ENCODE measurements at places on chromosomes 16 and 17.
A peak's percentile ranks its signal among the peaks of the same experiment; 100 is the strongest.

GRCh38 chr17:35740997-35741931 lies 9.8 kb downstream of the RASL10B start:
- no peak for DNase-seq

DNA sequence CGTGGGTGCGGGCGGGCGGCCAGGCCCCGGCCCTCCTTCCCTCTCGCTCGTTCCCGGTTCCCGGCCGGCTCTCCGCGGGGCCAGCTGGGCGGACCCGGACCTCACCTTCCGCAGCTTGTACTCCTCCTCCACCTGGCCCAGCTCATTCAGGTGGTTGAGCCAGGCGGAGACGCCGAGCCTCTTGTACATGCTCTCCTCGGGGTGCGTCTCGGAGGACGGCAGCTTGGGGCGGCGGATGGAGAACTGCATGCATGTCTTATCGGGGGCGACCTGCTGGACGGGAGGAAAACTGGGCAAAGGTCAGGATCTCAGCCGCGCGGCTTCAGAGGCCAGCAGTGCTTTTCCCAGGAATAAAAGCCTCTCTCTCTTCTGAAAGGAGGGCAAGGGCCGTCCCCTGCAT lies 85.4 kb downstream of the TBC1D16 start:
- no peak for DNase-seq

DNA sequence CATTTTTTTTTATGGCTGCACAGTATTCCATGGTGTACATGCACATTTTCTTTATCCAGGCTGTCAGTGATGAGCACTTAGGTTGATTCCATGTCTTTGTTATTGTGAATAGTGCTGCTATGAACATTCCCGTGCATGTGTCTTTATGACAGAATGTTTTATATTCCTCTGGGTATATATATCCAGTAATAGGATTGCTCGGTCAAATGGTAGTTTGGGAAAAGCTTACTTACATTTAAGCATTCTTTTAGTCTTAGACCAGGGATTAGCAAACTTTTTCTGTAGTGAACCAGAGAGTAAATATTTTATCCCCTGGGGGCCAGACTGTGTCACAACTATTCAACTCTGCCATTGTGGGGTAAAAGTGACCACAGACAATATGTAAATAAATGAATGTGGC lies 40.2 kb downstream of the MED13 start:
- no peak for DNase-seq

DNA sequence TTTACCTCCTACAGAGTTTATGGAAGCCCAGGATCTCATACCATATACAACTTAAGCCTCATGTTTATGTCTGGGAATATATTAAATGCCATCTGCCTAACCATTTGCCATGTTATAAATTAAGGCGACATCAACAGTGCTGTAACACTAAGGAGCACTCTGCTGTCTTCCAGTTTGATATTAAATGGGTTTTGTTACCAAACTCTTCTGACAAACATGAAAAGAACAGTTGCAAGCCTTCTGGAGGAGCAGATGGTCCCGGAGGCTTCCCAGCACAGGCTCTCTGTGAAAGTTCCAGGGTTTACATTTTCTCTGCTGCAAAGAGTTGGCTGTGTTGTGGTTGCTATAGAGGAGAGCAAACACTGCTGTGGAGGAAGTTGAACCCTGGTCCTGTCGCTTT lies 545.3 kb upstream of the SALL1 start:
- no peak for DNase-seq

DNA sequence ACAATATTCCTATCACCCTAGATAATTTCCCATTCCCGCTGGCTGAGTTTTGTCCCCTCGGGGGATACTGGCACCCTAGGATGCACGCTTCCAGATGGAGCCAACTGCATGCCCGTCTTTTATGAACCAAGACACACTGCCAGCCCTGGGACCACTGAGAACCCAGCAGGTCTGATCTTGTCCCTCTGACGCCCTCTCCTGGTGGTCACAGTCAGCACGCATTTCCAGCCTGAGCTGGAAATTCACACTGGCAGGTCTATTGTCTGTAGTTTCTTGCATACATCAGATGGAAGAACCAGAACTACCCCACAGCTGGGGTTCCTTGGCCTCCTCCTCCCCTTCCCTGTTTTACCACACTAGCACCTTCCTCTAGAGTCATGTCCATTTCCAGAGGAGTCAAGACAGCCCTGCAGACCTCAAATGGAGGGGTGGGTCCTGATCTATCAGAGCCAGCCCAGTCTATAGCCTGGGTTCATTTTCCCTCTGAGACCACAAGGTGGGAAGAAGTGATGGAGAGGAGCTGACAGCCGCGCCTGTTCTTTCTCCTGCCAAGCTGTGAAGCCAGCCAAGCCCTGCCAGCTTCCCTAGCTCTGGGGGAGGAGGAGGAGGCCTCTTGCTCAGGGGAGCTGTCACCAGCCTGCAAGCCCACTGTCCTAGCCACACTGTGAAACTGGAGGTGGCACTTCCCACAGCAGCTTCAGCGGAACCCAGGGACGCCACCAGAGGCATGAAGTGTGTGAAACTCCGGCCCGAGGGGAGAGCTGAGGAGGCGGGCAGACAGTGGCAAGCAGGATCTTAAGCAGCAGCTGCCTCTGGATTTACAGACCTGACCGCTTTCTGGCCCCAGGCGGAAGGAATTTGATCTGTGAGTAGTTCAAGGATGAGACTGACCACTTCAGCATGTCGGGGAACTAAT lies 29.3 kb downstream of the MXRA7 start:
- DNase-seq, result peak; percentile 64

- DNase-seq, result no peak
Measured at GRCh38 chr16:53495325-53495724, 7.7 kb downstream of the AKTIP start.

- no peak for DNase-seq
Measured at GRCh38 chr16:10906914-10907756, 30.1 kb downstream of the CIITA start.

DNA sequence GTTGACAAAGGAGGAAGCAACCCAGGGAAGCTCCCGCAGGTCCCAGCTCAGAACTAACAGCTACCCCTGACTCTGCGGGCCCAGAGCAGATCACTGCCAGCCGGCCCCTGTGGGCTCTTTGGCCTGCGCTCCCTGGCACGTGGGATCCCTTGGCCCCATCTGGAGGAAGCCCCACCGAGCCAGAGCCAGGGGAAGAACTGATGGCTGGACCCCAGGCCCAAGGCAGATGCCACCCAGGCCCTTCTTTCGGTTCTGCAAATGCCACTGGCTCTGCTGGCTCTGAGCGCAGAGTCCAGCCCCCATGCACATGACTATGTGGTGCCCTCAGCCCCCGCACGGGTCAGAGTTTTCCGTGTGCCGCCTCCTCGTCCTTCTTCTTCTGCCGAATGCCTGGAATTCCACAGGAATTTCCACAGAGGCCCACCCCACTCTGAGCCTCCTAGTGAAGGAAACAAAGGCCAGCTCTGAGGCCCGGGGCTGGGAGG lies 35.8 kb upstream of the SNN start:
- DNase-seq, result peak; percentile 75

- DNase-seq, result peak; percentile 91
Measured at GRCh38 chr17:4948166-4948930, at the start of gene PFN1. Gene PFN1, minus strand, starts transcription at chr17:4948530. Its CDS starts 136 bp downstream, at chr17:4948394.

DNA sequence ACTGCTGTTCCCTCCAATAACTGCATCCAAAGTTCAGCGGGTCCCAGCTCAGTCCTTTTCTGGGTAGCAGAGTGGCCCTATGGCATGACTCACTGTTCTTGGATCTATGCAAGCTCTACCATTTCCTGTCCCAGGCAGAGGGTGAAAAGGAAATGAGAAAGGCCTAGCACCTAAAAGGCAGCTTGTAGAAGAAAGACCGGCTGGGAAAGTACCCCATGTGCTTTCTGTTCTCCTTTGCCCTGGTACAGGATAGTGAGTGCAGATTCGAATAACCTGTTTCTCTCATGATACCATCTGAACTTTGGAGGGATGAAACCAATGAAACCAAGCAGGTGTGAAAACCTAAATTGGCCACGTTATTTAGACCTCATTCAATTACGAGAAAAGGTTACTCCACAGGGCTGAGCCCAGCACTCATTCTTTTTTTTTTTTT lies 12.7 kb upstream of the HASPIN start:
- no peak for DNase-seq

- peak; percentile 54 for DNase-seq
Measured at GRCh38 chr17:76585649-76586593, at the start of gene ST6GALNAC2. Gene ST6GALNAC2, minus strand, starts transcription at chr17:76585860. Its CDS starts 52 bp downstream, at chr17:76585808.

- DNase-seq, result no peak
Measured at GRCh38 chr16:69712914-69713581, 13.3 kb downstream of the NQO1 start.

Data from AG08395 (cell line).